Osteoblast (primary cell): ENCODE measurements at places on chromosomes 5 and 9.
A peak's percentile ranks its signal among the peaks of the same experiment; 100 is the strongest.

- peak; percentile 58 for DNase-seq
These were observed 44.6 kb upstream of the NFIB start for GRCh38 chr9:14358523-14358922.

GRCh38 chr5:39714036-39714698 lies 289.4 kb upstream of the DAB2 start:
- DNase-seq = peak; percentile 21

GRCh38 chr5:82991678-82992323 lies 85.4 kb downstream of the TMEM167A start:
- no peak for DNase-seq

GRCh38 chr5:142644640-142645361 lies 41.1 kb downstream of the FGF1 start:
- DNase-seq = peak; percentile 97

- no peak for DNase-seq
These were observed 1381.4 kb upstream of the CDH6 start for GRCh38 chr5:29811914-29812679.

GRCh38 chr9:77598991-77599390 lies 49.1 kb downstream of the GNA14 start:
- DNase-seq = no peak

GRCh38 chr9:128383007-128383753 lies 12.0 kb downstream of the URM1 start:
- DNase-seq = peak; percentile 54

DNA sequence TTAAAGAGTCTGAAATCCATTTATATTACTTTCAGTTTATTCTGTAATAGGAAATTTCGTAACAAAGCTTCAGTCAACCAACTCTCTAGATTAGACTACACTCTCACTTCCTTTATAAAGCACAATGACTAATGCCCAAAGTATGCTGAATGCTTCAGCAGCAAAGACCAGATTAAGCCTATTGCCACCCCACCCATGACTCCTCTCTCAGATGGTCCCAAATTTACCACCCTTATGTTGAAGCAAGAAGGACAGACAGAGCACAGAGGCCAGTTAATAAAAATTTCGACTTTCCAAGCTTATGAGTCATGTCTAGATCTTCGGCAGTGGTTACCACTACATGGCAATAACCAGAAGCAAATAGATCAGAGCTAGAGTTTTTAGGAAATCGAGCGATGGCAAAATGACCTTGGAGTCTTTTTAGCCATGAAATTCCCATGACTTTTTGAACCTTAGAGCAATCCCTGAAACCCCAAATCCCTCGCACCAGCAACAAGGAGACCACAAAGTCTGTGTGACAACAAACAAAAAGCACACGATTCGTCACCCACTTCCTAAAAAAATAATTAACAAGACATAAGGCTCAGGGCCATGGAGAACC lies 287.8 kb upstream of the RASA1 start:
- no peak for DNase-seq
